NCI-H748 treated with DMSO at 0.1 percent for 48 hours (cell line): ENCODE measurements at places on chromosomes 2 and 18.

- DNase-seq: no peak
These were observed 22.8 kb downstream of the ICA1L start for GRCh38 chr2:202848813-202849212.

DNA sequence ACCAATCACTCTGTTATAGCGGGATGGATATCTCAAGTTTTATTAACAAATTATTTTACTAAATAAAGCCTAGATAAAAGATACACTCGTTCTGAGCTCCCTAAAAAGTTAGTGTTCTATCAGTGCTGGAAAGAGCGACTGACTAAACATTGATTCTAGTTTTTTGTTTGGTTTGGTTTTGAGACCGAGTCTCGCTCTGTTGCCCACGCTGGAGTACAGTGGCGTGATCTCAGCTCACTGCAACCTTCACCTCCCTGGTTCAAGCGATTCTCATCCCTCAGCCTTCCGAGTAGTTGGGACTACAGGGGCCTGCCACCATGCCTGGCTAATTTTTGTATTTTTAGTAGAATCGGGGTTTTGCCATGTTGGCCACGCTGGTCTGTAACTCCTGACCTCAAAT lies 73.8 kb upstream of the CDCA7 start:
- no peak for DNase-seq

- no peak for DNase-seq
These were observed 51.8 kb downstream of the EPB41L5 start for GRCh38 chr2:120064664-120065063.

- DNase-seq: no peak
These were observed 204.2 kb downstream of the CBLN2 start for GRCh38 chr18:72339976-72340375.

DNA sequence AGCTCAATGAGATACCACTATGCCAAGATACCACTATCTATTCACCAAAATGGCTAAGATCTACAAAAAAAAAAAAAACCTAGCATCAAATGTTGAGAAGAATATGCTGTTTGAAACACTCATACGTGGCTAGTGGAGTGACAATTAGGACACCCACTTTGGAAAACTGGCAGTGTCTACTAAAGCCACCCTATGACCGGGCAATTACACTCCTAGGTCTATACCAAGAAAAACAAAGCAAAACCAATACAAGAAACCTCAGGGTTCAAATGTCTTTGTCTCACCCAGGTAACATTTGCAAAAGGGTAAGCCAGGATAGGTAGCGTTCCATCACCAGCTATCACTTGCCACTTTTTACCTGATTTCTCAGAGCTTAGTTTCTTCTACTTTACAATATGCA lies 123.6 kb upstream of the CAB39 start:
- no peak for DNase-seq

- DNase-seq: no peak
These were observed 382.1 kb downstream of the OSR1 start for GRCh38 chr2:18976168-18976961.

DNA sequence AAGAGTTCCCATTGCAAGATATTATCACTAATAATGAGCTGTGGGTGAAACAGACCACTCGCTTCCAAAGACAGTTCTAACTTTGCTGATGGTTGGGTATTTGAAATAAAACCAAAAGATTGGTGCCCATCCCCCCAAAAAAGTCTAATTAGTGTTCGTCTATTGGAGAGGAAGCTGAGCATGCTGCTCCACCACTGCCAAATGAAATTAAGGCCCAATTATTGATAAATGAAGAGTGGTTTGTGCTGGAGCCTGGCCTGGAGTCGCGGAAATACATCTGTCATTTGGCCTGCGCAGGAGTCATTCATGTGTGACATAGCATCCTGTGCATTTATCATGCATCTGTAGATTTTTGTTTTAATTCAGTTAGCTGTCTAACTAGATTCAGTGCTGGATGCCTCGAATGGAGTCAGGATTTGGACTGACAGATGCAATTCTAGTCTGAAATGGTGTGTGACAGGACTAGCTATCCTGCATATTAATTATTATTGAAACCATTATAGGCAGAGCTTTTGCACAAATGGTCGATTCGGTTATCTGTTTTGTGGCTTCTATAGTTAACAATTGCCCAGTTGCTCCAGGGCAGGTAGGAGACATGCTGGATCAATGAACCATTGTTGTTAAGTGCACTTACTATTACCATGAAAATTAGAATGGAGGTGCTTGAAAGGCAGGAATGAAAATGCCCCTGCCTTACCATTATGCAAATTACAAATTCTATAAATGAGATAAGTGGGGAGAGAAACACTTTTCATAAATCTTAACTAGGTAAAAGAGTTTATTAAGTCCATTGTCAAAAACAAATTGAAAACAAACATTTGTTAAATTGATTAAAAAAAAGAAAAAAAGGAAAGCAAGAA lies 450.4 kb upstream of the TCF4 start:
- DNase-seq: peak; percentile 1

DNA sequence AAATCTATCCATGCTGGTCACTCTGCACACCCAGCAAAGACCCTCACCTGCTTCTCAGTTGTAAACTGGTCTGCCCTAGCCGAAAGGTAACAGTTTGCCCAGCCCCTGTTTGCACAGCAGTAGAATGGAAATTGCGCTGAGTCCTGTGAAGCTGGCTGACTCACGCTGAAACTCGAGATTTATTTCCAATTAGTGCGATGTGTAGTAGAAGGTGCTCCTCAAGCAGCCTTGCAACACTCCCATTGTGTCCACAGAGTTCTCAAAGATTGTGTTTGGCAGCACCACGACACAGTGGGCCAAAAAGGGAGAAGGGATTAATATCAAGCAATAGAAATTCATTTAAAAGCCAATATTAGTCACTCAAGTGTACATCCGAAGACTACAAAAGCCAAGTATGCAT lies 21.7 kb upstream of the APCDD1 start:
- DNase-seq: peak; percentile 29

DNA sequence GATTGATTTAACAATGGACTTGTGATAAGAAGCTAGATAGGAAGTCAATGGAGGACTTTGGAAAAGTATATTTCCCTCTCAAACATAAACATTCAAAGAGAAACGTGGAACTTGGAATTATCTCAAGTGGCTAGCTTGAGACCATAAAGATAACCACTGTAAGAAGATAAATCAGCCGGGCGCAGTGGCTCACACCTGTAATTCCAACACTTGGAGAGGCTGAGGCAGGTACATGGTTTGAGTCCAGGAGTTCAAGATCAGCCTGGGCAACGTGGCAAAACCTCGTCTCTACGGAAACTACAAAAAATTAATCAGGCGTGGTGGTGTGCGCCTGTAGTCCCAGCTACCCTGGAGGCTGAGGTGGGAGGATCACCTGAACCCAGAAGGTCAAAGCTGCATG lies 405.9 kb upstream of the ACVR2A start:
- no peak for DNase-seq

- no peak for DNase-seq
These were observed 10.7 kb downstream of the USP34 start for GRCh38 chr2:61460163-61460562.

DNA sequence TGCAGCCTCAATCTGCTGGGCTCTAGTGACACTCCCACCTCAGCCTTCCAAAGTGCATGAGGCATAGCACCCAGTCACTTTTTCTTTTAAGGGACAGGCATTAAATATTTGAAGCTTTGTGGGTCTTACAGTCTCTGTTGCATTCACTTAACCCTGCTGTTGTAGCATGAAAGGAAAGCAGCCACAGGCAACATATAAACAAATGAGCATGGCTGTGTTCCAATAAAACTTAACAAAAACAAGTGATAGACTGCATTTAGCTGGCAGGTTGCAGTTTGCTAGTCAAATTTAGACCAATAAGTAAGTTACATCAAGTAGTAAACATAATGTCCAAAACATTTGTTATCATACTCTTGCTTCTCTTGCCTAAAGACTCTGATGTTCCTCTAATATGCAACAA lies 297.3 kb upstream of the MMADHC start:
- no peak for DNase-seq

- DNase-seq: no peak
These were observed 29.3 kb downstream of the SERPINE2 start for GRCh38 chr2:224009605-224010315.

GRCh38 chr2:166651991-166652390 lies 157.9 kb upstream of the SCN7A start:
- no peak for DNase-seq

DNA sequence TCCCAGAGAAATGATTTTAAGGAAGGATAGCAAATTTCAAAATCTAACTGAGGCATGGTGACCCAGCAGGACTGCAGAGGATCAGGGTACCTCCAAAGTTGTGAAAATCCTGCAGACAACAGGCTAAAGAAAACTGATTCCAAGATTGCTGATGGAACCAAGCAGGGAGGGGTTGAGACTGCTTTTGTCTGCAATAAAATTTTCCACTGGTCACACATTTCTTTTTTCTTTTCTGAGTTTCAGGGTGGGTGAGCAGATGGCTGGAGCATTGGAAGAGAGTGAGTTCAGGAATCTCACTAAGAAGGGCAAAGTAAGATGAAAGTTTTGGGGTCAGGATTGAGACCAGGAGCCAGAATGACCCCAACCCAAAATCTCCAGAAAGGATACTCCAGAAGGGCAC lies 321.0 kb downstream of the TNS1 start:
- DNase-seq: no peak

DNA sequence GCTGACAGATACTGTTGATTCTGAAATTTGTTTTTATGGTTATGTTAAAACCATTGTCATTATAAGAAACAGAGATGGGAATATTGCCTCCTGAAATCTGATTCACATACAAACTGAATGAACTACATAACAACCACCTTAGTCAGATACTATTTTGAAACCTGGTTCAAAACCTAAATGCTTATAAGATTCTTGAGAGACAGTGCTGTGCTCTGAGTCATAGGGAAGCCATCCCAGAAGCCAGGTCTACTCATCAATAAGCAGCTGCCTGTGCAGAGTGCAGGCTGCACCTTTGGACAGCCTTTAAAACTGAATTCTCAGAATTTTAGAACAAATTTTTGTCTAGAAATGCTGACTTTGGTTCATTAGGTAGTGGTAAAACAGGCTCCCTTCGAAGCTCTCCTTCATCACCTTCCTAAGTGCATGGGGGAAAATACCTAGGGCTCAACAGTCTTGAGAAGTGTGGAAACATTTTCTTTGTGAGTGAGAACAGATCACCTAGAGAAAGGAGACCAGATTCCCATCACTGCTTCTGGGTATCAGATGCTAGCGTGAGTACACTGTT lies at the start of gene SERPINB7:
Gene SERPINB7 (plus strand): TSS at position 253 of the 565 bp plus-strand sequence. CDS start 6,955 bp downstream, outside the sequence.
- DNase-seq: no peak

- no peak for DNase-seq
These were observed 381.8 kb upstream of the NRXN1 start for GRCh38 chr2:51413726-51414125.

DNA sequence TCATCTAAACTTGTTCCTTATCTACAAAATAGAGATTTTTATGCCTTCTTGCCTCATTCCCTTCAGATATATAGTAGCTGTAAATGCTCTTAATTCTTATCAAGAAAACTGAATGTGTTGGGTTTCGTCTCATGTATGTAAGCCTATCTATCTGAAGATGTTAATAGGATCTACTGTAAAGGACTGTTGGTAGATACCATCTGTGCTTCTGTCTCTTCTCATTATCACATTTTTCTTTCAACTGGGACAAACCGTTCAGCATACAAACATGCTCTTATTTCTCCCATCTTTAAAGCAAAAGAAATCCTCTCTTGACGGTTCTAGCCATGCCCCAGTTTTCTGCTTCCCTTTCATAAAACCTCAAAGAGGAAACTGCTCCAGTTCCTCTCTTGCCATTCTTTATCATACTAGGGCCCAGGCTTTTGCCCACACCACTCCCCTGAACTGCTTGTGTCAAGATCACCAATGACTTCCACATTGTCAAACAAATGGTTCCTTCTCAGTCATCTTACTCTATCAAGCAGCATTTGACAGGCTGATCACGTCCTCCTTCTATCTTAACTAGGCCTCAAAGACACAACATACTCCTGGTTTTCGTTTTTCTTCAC lies 88.7 kb downstream of the ARHGEF33 start:
- DNase-seq: no peak
